ENCODE measurements at places on chromosomes 2 and 18. TPM values are rescaled to one million over a fixed set of nuclear protein-coding genes. Genes with fewer than 3 reads are reported as not detected.

GALNT14 gene
- total RNA-seq, result 0.62 TPM

FIGN gene
- not detected for total RNA-seq

SPP2 gene
- total RNA-seq, result not detected

SMYD5 gene
- total RNA-seq, result 41.2 TPM

GCKR gene
- not detected for total RNA-seq

DNA sequence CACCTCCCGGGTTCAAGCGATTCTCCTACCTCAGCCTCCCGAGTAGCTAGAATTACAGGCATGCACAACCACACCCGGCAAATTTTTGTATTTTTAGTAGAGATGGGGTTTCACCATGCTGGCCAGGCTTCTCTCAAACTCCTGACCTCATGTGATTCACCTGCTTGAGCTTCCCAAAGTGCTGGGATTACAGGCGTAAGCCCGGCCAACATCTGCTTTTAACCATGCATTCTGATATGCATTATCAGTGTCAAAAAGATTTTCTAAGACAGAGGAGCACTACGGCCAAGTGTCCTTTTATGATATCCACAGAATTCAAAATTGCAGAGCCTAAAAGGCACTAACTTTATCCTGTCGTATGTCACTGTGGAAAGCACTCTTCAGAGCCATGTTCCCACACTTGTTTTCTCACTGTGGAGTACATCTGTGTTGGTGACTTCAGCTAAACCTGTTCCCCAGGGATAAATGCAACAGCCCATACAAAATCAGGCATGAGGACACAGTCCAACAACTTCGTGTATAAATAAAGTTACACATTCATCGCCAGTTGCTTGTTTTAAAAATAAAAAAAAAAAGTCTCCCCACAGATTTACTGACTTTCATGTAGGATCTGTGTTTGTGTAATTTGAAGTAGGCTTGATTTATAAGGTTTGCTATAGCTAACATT is 56.4 kb downstream of the STK25 start:
- no peak for DNase-seq

DNA sequence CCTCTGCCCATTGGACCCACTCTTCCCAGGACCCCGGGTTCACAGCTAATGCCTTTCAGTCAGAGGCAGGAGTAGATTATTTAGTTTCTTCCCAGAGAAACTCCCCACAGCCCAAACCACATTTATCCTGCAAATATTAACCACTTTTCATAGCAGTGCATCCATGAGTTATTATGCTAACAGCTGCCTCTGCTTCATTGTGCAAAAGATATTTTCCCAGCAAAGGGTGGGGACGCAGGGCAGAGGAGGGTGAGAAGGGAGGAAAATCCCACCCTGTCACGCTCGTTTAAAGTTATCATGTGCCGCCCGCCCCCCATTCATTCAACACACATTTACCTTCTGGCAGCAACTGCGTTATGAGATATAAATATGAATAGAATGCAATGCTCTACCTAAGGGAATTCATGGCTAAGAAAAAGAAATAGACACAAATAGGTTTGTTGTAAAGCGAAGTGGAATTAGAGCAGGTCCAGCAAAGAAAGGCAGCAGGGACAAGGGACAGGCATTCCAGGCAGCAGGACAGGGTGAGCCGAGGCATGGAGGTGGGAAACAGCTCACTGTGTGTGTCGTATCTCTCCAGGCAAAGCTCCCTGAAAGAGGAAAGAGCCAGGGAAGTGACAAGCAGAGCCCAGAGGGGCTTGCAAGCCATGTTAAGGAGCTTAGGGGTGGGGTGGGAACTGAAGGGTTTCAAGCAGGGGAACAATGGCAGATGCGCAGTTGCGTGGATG is 46.3 kb upstream of the LTBP1 start:
- DNase-seq, result no peak

DNA sequence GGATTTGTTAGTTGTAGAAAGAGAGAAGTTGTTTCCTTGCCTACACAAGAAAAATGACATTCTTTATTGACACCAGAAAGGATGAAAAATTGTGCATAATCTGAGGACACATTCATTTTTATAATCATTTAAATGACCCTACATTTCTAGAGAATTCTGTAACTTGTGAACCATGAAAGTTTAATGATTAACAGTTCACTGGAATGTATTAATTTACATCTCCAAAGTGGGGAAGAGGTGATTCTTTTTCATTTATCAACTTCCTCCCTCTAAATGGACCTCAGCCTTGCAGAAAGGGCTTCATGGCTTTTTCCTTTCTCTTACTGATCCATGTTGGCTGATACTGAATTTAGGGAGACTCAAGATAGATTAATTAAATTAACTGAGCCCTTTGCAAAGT is 565.2 kb upstream of the LINC00305 start:
- no peak for DNase-seq

- DNase-seq, result no peak
Measured at GRCh38 chr2:26347286-26347865, 787 bp upstream of the ADGRF3 start.

- no peak for DNase-seq
Measured at GRCh38 chr2:33786881-33787280, 187.8 kb upstream of the FAM98A start.

DNA sequence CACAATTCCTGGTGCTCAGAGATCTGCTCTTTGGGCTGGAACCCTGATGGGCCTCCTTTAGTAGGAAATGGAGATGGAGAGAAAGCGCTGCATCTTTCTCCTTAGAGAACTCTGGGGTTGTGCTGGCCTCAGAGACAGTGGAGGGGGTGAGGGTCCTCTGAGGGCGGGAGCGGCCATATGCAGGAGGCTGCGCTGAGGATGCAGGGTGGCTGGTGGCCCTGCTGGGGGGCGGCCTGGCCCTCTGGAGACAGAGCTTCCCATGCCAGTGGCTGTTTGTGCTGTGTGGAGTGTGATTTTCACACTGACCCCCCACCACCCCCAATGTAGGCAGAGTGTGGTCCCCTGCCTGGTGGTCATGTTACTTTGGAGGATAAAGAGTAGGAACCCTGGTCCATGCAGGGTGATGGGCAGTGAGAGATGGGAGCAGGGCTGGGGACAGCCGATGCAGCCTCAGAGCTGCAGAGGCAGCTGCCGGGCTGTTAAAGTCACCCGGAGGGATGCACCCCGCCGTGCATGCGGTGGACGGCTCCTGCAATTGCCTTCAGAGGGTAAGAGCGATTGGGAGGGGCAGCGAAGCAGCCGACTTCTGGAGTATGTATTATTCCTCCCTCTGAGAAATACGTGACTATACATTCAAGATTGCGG is 194.6 kb downstream of the FAM210A start:
- no peak for DNase-seq

DNA sequence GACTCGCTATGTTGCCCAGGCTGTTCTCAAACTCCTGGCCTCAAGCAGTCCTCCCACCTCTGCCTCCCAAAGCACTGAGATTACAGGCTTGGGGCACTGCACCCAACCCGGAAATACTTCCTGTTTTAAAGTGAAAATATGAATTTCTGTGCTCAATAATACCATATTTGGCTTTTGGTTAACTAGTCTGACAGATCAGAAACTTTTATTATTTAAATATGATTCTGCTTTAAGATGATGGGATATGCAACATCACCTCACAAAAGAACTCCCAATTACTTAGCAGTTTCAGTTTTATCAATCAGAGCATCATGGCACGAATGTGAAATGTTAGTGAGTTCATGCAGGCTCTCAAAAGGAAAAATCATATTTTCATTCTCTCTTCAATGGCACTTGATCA is 120.6 kb downstream of the PTRHD1 start:
- DNase-seq, result no peak

- DNase-seq, result no peak
Measured at GRCh38 chr2:85737481-85737880, 16.3 kb upstream of the ATOH8 start.

GRCh38 chr18:27762054-27762453 is 414.9 kb downstream of the CDH2 start:
- DNase-seq, result no peak

DNA sequence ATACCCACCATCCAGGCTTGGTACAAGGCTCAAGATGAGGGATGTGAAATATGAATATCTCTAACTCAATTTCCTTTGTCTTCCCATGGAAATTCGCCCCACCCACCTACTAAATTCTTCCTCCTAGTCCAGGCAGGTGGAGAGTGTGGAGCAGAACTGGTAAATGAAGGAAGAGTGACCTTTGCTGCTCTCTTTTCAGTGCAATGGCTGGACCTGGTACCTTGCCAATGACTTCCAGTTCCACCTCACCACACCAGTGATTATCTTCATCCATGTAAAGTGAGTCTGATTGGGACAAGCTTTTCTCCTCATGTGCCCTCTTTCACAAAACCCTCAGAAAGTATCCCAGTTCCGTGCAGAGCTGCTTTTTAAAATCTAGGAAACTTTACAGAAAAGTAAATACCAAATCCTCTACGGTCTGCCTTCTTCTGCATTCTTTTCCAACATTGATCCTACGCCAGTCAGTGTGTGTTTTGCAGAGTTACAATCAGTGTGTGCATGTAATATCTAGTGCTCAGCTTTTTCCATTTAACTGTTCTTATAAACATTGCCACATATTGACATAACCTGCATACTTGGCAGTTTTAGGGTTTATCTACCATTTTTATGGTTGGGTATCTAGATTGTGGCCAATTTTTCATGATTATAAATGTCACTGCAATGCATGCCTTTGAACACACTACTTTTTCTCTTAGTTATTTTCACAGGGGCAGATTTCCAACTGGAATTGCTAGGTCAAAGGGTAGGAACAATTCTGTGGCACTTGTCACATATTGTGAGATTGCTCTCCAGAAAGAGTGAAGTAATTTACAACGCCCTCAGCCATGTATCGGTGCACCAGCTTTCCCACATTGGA is 86.5 kb upstream of the SEC11C start:
- no peak for DNase-seq

DNA sequence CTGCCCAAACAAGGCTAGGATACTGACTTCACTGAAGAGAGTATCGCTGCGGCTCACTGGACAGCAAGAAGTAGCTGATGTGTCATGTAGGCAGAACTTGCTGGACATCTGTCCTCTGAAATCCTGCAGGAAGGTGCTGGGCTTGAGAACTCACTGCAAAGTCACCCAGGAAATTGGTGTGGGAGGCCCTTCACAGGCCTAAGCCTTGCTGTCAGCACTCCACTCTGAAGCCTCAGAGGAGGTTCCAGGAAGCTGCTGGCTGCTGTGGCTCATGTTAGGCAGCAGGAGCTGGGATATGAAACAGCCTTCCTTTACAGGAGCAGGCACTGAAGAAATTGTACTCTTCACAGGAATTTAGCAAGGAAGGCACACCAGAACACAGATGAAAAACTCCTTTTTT is 88.3 kb upstream of the CCDC68 start:
- no peak for DNase-seq

DNA sequence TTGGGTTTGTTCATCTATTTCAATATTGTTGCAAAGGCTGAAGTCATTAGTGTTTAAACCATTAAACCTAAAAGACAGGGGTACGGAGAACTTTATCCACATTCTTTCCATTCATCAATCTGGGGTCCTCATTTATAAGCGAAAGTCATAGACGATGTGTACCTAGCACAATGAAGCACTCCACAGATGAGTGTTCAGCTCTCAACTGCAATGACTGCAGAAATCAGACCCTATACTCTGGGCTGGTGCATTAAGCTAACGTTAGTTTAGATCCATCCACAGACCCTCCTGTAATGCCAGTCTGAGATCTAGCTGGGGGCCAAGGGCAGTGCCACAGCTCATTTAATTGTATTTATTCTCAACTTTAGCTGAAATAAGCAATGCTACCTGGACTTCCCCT is 155.2 kb downstream of the AFF3 start:
- no peak for DNase-seq

- DNase-seq, result no peak
Measured at GRCh38 chr2:152042636-152043615, 55.9 kb downstream of the CACNB4 start.

DNA sequence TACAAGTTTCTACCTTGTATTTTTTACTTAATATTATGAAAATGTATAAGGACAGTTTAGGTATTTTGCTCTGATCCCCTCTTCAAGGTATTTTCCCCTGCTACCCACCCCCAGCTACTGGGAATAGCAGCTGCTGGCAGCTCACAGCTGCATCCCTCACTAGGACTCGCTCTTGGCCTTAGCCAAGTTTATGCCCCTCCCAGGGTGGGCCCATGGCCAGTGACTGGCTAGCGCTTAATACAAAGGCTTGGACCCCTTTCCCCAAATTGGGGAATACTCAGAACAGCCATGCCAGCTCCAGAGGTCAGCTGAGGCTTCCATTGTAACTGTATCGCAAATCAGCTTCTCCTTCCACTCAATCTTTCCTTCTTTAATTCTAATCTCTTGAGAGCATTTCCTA is 131.3 kb downstream of the GFPT1 start:
- no peak for DNase-seq

GRCh38 chr18:21803495-21803894 is 62.9 kb downstream of the MIB1 start:
- DNase-seq, result no peak

DNA sequence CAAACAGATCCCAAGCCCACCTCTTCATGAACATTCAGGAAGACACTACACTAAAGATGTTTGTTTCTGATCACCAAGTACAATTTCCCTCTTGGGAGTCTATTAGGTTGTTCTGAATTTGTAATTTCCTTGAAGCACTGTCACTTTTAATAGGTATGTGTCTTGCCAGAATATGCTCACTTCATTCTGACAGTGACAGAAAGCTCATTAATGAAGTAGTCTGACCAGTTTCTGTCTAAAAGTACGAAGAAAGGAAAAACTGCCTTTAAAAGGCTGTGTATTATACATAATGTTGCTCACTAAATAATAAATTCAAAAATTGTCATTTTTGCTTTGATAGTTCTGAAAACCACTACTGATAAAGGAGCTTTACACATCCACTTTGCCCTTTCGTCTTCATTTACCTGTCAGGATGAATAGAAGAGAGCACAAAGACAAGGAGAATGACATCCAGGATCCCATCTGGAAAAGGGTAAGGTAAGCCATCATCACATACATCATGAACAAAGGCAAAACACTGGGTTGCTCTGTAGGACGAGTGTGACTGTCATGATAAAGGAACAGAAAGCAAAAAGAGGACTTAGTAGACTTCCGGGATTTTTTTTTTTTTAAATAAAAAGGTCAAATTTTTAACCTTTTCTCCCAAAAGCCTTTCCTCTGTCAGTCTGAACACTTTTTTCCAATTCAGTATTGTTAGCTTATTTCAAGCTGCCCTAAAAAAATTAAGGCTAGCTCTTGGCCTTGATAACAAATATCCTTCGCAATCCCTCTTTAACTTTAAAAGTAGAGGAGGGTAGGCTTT is 103.4 kb downstream of the METTL8 start:
- DNase-seq, result no peak

- DNase-seq, result no peak
Measured at GRCh38 chr2:233244818-233245217, 6.7 kb upstream of the ATG16L1 start.

DNA sequence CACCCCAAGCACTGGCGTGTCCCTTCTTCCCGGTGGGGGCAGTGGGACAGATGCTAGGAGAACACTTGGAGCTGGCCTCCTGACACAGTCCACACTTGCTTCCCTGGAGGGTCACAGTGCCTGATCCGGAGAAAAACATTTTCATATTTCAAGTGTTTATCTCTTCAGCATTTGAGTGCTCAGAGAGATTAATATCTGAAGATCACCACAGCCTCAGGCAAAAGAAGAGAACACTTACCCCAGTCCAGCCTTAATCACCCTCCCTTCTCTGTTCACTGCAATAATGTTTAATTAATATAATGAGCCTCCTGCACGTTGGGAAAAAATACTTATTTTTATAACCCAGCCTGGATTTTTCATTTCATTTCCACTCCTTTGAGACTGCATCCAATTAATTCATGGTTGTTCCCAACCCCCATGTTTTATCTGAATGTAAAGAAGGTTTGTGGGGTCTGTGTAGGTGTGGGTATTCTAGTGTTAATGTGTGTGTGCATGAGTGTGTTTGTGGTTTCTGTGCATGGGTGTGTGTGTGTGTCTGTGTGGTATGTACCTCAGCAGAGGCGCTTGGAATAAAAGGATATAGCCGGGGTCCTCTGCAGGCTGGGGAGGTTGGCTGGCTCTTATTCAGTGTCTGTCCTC is 72.1 kb downstream of the NRP2 start:
- no peak for DNase-seq

Measured in CD8-positive, alpha-beta memory T cell (primary cell).